Fibroblast of upper back skin (primary cell): ENCODE measurements at places on chromosomes 12 and 14.

GRCh38 chr12:81114226-81114625 lies 36.3 kb downstream of the ACSS3 start:
- no peak for DNase-seq

- peak; percentile 60 for DNase-seq
These were observed 256.9 kb downstream of the RAD51B start for GRCh38 chr14:68076451-68076850.

- DNase-seq: no peak
These were observed 84.7 kb downstream of the TTC7B start for GRCh38 chr14:90731487-90731886.

GRCh38 chr14:86404425-86404824 lies 874.5 kb downstream of the FLRT2 start:
- no peak for DNase-seq

DNA sequence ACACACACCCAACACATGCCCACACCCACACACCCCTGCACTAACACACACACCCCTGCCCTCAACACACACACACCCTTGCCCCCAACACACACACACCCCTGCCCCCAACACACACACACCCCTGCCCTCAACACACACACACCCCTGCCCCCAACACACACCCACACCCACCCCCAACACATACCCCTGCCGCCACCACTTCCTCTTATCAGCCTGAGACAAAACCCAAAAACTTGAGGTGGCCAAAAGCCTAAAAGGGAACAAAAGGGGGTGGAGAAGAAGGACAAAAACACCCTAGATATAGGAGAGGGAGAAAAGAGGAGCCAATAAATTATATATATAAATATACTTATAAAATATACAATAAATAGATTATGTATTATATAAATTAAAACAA lies 9.1 kb upstream of the DEGS2 start:
- no peak for DNase-seq

DNA sequence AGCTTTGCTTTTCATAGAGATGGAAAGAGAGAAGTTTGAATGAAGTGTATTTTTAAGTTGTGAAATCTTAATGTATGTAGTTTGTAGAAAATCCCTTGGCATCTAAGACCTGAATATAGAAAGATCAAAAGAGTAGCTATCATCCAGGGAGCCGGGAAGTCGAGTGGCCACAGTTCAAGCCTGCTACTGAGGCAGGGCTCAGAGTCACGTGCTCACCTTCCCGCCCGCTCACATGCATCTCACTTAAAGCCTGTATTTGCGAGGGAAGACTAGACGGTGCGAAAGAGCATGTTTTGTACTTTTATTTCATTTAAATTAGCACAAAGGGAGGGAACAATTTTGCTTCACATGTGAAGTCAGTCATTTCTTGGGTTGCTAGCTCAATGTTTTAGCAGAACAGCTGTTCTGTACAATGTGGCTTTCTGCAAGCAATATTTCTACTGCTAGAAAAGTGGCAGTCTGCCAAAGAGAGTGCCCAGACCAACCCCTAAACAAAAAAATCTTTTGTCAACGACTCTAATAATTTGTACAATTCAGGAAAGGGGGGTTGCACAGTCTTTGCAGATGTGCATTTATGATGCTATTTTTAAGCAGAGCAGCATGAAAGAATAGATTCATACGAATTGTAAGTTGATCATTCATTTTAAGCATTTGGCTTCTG lies 290.7 kb downstream of the NPAS3 start:
- peak; percentile 9 for DNase-seq

GRCh38 chr14:32480337-32480736 lies 151.2 kb downstream of the AKAP6 start:
- DNase-seq: peak; percentile 84

- DNase-seq: no peak
These were observed 15.2 kb downstream of the HNF1A start for GRCh38 chr12:120993496-120993895.

DNA sequence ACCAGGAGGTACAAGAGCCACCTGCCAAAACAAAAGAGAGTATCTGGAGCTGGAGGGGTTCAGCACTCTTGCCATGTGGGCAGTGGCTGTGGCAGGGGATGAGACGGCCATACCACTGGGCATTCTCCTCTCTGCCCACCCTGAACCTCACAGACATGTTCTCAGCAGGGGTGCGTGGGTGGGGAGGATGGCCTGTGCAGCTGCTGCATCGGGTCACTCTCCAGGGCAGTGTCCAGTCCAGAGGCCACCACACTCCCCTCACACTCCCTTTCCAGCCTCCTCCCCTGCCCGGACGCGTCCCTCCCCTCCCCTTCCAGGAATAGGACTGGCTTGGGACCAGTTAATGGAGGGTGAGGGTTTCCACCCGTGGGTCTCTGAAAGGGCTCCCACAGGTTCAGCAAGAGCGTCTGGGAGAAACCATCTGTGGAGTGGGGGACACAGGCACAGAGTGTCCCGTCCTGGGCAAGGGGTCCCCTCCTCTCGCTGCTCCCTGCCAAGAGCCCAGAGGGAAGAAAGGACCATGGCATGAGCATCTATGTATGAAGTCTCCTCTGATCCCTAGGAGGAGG lies 501 bp downstream of the C1R start:
- no peak for DNase-seq

DNA sequence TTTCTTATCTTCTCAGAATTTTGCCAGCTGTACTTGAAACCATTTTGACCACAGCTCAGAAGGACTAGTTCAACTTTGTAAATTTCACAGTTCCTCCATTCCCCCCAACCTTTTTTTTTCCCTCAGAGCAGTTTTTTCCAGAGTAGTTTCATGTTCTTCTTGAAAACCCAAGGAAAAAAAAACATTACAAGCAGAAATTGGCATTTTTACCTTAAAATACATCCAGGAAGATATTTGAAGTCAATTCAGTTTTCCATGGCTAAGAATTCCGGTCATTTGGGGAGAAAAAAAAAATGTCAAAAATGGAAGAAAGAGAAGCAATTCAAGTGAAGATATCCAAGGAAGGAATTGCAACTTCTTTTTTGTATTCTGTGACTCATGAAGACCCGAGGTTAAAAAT lies 39.5 kb downstream of the SYNE2 start:
- DNase-seq: no peak

GRCh38 chr12:19276767-19277166 lies 147.2 kb downstream of the PLEKHA5 start:
- DNase-seq: no peak

DNA sequence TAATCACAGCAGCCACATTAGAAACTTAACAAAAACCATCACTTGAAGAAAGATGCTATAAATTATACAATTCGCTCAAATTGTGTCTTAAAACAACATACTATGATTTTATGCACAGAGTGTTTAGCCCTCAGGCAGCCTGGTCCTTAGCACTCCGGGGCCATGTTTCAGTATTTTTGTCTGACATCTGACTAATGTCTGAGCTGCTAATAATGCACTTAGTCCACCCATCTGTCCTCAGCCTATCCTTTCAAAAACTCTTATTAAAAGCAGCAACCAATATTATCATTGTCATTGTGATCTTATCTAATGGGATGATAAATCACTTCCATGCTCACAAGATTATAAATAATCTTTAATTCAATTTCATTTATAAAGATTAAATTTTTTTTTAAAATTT lies 602.7 kb upstream of the FOXG1 start:
- no peak for DNase-seq

- DNase-seq: no peak
These were observed 7.9 kb upstream of the PUS1 start for GRCh38 chr12:131920902-131921840.

- DNase-seq: peak; percentile 71
These were observed 33.0 kb downstream of the UBR7 start for GRCh38 chr14:93239869-93240677.

GRCh38 chr12:100329800-100330199 lies 27.1 kb upstream of the SLC17A8 start:
- DNase-seq: no peak

DNA sequence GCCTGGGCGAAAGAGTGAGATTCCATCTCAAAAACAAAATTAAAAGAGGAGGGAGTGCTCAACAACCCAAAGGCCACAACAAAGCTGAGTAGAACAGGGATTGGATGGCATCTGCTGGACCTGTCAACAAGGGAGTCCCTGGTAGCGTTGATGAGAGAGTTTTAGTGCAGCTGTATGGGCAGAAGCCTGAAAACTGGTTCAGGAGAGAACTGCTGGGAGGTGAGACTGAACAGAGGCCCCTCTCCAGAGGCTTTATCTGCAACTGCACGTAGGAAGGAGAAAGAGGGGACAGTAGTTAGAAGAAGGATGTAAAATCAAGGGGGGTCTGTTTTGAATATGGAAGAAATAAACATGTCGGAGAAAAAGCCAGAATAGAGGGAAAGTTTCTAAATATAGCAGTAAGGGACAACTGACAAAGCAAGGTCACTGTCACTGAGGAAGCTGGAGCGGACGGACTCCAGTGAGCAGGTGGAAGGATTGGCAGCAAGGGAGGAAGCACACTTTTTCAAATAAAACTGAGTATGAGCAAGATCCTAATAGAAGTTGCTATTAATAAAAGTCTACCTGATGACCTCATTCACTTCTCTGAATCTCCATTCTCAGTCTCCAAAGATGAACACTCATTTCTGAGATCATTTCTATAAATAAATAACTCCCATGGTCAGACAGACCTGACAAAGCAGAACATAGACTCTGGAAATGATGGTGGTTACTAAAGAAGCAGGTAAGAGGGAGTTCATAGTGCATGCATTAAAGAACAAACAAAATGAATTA lies 11.8 kb upstream of the ATF1 start:
- no peak for DNase-seq
